Activated CD4-positive, alpha-beta memory T cell treated with anti-CD3 and anti-CD28 coated beads for 36 hours (primary cell): ENCODE measurements at places on chromosomes 1 and 21. TPM values are rescaled to one million over a fixed set of nuclear protein-coding genes. Genes with fewer than 3 reads are reported as not detected.
A peak's percentile ranks its signal among the peaks of the same experiment; 100 is the strongest.

GRCh38 chr1:227901239-227901905 lies 46.4 kb downstream of the WNT9A start:
- no peak overlapping the region for H3K4me3 ChIP-seq
- no peaks in the 10 kb centered on the region for H3K27me3 ChIP-seq
- H3K4me1 ChIP-seq, result peaks cover 2% of the 10 kb centered on the region
- no peak overlapping the region for H3K27ac ChIP-seq
- DNase-seq, result no peak
- H3K36me3 ChIP-seq, result no peaks in the 10 kb centered on the region

GRCh38 chr1:88661951-88662699 lies 21.9 kb upstream of the PKN2 start:
- no peak overlapping the region for H3K4me3 ChIP-seq
- no peaks in the 10 kb centered on the region for H3K36me3 ChIP-seq
- peaks cover 2% of the 10 kb centered on the region for H3K27me3 ChIP-seq
- no peak for DNase-seq
- peaks cover 29% of the 10 kb centered on the region for H3K4me1 ChIP-seq

DNA sequence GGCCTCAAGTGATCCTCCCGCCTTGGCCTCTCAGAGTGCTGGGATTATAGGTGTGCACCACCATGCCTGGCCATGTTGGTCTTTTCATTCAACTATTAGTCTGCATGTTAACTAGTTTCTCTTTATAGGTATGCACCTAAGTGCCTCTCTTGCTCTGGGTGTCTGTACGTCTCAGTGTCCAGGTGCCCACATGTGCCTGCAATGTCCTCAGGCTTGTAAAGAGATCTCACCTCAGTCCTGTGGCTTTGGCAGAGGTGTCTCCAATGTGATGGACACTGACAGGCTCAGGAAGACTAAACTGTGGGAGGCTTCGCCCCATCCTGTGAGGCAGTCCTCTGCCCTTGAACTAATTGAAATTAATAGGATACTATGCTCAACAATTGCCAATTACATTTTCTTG lies 526.3 kb downstream of the PTPRU start:
- no peak overlapping the region for H3K4me3 ChIP-seq
- H3K27ac ChIP-seq, result no peak overlapping the region
- peaks cover 13% of the 10 kb centered on the region for H3K27me3 ChIP-seq

DNA sequence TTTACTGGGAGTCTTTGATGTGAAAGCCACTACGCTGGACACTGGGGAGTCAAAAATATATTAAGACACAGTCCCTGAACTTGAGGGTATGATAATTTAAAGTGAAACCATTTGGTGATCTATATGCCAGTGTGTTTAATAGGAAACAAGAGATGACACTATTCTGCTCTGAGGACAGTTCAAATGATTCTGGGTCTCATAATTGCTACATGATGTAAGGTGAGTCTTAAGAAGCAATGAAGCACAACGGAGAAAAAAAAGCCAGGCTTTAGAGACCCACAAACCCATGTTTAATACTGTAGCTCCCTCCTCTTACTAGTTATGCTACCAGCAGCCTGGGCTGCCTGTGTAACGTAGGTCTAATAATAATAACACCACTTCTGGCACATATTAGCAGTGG lies 14.2 kb upstream of the LRRC8D start:
- DNase-seq, result no peak
- H3K4me1 ChIP-seq, result no peaks in the 10 kb centered on the region
- H3K36me3 ChIP-seq, result no peaks in the 10 kb centered on the region
- H3K27ac ChIP-seq, result no peak overlapping the region
- no peaks in the 10 kb centered on the region for H3K27me3 ChIP-seq

DNA sequence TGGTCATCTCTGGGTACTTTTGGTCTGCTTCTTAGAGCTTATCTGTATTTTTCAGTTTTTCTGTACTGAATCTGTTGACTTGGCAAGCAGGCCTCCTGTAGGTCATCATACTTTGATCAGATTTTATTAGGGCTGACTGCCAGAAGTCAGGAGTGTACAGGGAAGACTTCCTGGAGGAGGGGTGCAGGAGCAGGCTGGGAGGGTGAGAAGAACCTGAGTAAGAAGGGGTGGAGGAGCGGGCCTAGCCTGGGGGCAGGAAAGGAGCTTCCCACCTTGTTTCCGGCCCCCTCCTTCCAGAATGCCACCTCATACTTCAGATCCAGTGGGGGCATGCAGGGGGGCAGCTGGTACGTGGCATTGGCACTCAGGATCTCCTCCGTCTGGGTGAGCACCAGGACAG lies 18.3 kb upstream of the IL22RA1 start:
- peaks cover 4% of the 10 kb centered on the region for H3K36me3 ChIP-seq
- H3K27me3 ChIP-seq, result no peaks in the 10 kb centered on the region
- no peak for DNase-seq
- no peak overlapping the region for H3K4me3 ChIP-seq
- no peak overlapping the region for H3K27ac ChIP-seq

DNA sequence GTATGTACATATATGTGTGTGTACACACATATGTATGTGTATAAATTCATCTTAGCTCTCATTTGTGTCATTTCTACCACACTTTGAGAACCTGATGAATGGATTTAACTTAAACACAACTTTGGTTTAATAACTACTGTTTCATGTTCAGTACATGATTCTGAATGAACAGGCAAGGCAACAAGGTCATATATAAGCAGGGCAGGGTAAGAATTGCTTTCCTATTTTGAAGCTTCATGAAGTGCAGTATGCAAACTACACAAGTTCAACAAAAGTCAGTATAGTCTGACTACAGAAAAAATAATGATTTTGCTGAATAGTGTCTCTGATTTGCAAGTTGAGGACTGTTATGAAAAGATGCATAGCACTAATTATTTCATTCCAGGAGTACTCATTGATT lies 127.6 kb downstream of the KCNK2 start:
- no peak overlapping the region for H3K27ac ChIP-seq
- H3K27me3 ChIP-seq, result no peaks in the 10 kb centered on the region
- H3K4me3 ChIP-seq, result no peak overlapping the region
- no peaks in the 10 kb centered on the region for H3K36me3 ChIP-seq

DNA sequence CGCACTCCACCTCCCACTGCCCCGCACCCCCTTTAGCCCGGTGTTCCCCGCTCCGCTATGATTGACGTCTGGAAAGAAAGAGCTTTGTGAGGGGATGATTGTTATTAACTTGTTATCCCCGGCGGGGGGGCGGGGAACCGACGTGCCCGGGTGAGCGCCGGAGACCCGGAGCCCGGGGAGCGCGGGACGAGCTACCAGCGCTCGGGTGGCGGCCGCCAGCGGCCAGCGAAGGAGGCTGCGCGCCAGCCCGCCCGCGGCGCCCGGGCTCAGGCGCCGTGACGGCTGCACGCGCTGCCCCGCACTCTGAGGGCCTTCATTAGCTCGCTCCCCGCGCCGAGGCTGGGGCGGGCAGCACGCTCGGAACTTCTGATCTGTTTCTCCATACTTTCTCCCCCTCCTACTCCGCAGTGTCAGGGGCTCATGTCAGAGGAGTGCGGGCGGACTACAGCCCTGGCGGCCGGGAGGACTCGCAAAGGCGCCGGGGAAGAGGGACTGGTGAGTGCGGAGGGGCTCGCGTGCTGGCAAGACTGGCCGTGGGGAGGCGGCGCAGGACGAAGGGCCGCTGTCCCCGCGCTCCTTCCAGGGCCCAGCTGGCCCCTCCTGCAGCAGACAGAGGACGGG lies 2.1 kb downstream of the LHX8 start:
- peaks cover 1% of the 10 kb centered on the region for H3K36me3 ChIP-seq
- DNase-seq, result no peak
- H3K4me1 ChIP-seq, result peaks cover 22% of the 10 kb centered on the region
- H3K27me3 ChIP-seq, result peaks cover 63% of the 10 kb centered on the region
- no peak overlapping the region for H3K27ac ChIP-seq

DNA sequence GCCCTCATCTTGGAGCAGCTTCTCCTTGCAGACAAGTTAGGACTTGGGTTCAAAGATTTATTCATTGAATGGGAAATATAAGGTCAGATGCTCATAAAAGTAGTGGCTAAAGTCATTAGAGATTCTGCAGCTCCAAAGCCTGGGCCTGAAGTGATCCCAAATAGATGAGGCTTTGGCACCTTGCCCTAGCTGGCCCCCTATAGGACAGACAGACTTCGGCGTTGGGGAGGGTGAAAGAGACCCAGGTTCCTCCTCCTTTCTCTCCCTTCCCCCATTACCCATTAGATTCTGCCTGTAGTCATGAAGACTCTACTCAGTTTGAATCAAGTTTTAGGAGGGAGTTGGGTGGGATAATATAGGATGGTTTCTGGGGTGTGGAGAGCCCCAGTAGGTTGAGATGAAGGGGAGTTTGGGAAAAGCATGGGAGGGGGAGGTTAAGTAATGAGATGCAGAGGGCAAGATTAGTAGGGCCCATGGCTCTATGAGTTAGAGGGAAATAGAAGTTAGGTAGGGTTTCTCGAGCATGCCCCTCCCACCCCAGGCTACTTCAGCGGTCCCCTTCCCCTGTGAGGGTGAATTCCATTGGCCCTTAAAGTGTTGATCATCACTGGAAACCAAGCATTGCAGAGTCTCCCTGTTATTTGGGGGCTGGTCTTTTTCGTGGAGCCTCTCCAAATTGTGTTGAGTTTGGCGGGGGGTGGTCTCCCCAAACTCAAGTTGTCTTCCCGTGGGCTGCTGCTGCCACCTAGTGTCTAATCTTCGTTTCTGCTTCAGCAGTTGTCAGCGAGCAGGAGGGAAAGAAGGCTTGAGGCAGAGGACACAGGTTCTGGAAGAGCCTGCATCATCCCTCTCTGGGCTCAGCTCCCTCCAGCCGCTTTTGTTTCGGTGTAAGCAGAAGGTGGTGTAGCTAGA lies 2.1 kb upstream of the AHDC1 start:
- DNase-seq, result peak; percentile 68
- no peaks in the 10 kb centered on the region for H3K27me3 ChIP-seq
- peak overlapping the region; percentile 10 for H3K4me3 ChIP-seq
- no peaks in the 10 kb centered on the region for H3K36me3 ChIP-seq

GRCh38 chr1:181135815-181136737 lies 47.6 kb downstream of the IER5 start:
- H3K4me3 ChIP-seq, result no peak overlapping the region
- DNase-seq, result no peak
- peaks cover 52% of the 10 kb centered on the region for H3K4me1 ChIP-seq

GRCh38 chr1:48560577-48560976 lies 88.6 kb upstream of the SPATA6 start:
- H3K4me1 ChIP-seq, result no peaks in the 10 kb centered on the region
- DNase-seq, result no peak
- no peak overlapping the region for H3K27ac ChIP-seq
- H3K27me3 ChIP-seq, result peaks cover 3% of the 10 kb centered on the region
- H3K36me3 ChIP-seq, result no peaks in the 10 kb centered on the region

GRCh38 chr1:85109475-85109874 lies 61.2 kb upstream of the MCOLN3 start:
- H3K36me3 ChIP-seq, result no peaks in the 10 kb centered on the region
- no peaks in the 10 kb centered on the region for H3K4me1 ChIP-seq
- H3K27me3 ChIP-seq, result no peaks in the 10 kb centered on the region
- no peak overlapping the region for H3K27ac ChIP-seq
- H3K4me3 ChIP-seq, result no peak overlapping the region

- H3K27ac ChIP-seq, result no peak overlapping the region
- H3K4me1 ChIP-seq, result no peaks in the 10 kb centered on the region
- no peaks in the 10 kb centered on the region for H3K36me3 ChIP-seq
- H3K4me3 ChIP-seq, result no peak overlapping the region
- H3K27me3 ChIP-seq, result no peaks in the 10 kb centered on the region
These were observed 276.7 kb downstream of the PCP4 start for GRCh38 chr21:40143822-40144525.

GRCh38 chr1:28112388-28113241 lies 24.2 kb upstream of the EYA3 start:
- DNase-seq, result no peak
- H3K36me3 ChIP-seq, result no peaks in the 10 kb centered on the region
- no peak overlapping the region for H3K4me3 ChIP-seq

GRCh38 chr21:39633770-39634181 lies 21.0 kb downstream of the B3GALT5 start:
- H3K27ac ChIP-seq, result no peak overlapping the region
- no peak for DNase-seq
- no peak overlapping the region for H3K4me3 ChIP-seq

GRCh38 chr1:168708698-168709404 lies 20.2 kb downstream of the DPT start:
- H3K27me3 ChIP-seq, result peaks cover 4% of the 10 kb centered on the region
- DNase-seq, result no peak
- H3K4me1 ChIP-seq, result no peaks in the 10 kb centered on the region

DNA sequence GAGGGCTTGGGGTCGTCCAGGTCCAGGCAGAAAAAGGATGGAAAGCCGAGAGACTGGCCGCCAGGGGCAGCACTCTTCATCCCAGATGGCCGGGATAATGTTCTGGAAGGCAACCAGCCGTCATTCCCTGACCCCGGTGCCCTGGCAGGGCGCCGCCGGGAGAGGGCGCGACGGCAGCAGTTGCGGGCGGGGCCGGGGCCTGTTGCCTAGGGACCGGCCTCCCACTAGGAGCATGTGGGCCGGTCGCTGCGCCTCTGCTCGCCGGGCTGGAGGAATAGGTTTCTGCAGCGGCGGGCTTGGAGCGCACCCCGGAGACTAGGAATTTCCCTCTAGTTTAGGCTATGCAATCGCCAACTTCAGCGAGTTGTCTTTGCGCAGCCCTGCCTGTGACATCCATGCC lies 11.0 kb downstream of the DMRTB1 start:
- no peaks in the 10 kb centered on the region for H3K36me3 ChIP-seq
- H3K27me3 ChIP-seq, result no peaks in the 10 kb centered on the region
- H3K4me1 ChIP-seq, result no peaks in the 10 kb centered on the region
- DNase-seq, result no peak

DNA sequence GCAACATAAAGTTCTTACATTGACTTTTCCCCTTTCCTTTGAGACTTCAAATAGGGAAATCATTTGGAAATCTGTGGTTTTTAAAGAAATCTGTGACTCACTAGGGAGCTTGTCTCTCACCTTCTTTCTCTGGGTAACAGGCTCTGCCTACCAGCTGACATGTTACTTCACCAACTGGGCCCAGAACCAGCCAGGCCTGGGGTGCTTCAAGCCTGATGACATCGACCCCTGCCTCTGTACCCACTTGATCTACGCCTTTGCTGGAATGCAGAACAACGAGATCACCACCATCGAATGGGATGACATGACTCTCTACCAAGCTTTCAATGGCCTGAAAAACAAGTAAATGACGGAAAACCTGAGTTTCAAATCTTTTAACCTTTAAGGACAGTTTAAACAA lies 9.2 kb upstream of the CHIA start:
- no peak overlapping the region for H3K27ac ChIP-seq
- H3K4me3 ChIP-seq, result no peak overlapping the region
- H3K27me3 ChIP-seq, result no peaks in the 10 kb centered on the region
- H3K4me1 ChIP-seq, result peaks cover 8% of the 10 kb centered on the region
- no peaks in the 10 kb centered on the region for H3K36me3 ChIP-seq

DNA sequence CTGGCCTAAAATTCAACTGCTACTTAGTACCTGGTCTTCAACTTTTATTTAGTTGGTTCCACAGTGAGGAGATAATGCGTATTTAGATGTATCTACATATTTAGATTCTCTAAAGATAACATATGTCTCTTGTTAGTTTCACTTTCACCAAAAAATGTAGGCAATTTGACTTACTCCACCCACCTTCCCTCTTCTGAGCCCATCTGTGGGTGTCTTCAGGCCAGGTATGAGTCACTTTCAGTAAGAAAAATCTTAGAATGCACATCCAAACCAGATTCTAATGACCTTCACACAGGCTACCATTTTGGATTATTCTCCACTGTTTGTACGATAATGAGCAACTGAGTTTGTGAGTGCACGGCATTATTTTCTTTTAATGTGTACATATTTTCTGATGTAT lies 501.7 kb downstream of the NEGR1 start:
- H3K27ac ChIP-seq, result no peak overlapping the region
- no peak for DNase-seq
- H3K4me3 ChIP-seq, result no peak overlapping the region
- no peaks in the 10 kb centered on the region for H3K27me3 ChIP-seq

The NUDT4B gene
- total RNA-seq, result 0.43 TPM

The NBPF6 gene
- 0.12 TPM for total RNA-seq

The RRP1 gene
- total RNA-seq, result 42.7 TPM

The DMBX1 gene
- 0.10 TPM for total RNA-seq

The DNASE2B gene
- total RNA-seq, result not detected

The FMO4 gene
- total RNA-seq, result 1.4 TPM

The SLFNL1 gene
- total RNA-seq, result not detected

The HIVEP3 gene
- 26.2 TPM for total RNA-seq

The CD1B gene
- total RNA-seq, result not detected
